ENCODE measurements at places on chromosomes 2 and 18. TPM values are rescaled to one million over a fixed set of nuclear protein-coding genes. Genes with fewer than 3 reads are reported as not detected.

RNF181 gene
- total RNA-seq: 111 TPM

- peak within 1 kb of the TSS; percentile 58 for H3K27ac ChIP-seq
- DNase-seq: no peak
- peaks cover 67% of the 10 kb centered on the region for H3K27me3 ChIP-seq
- H3K36me3 ChIP-seq: no peaks in the 10 kb centered on the region
- H3K4me1 ChIP-seq: no peaks in the 10 kb centered on the region
Observed at GRCh38 chr18:22169011-22169888, at the start of gene GATA6. Gene GATA6, plus strand, starts transcription at chr18:22169589. Its CDS starts 1,556 bp downstream, at chr18:22171145.

DNA sequence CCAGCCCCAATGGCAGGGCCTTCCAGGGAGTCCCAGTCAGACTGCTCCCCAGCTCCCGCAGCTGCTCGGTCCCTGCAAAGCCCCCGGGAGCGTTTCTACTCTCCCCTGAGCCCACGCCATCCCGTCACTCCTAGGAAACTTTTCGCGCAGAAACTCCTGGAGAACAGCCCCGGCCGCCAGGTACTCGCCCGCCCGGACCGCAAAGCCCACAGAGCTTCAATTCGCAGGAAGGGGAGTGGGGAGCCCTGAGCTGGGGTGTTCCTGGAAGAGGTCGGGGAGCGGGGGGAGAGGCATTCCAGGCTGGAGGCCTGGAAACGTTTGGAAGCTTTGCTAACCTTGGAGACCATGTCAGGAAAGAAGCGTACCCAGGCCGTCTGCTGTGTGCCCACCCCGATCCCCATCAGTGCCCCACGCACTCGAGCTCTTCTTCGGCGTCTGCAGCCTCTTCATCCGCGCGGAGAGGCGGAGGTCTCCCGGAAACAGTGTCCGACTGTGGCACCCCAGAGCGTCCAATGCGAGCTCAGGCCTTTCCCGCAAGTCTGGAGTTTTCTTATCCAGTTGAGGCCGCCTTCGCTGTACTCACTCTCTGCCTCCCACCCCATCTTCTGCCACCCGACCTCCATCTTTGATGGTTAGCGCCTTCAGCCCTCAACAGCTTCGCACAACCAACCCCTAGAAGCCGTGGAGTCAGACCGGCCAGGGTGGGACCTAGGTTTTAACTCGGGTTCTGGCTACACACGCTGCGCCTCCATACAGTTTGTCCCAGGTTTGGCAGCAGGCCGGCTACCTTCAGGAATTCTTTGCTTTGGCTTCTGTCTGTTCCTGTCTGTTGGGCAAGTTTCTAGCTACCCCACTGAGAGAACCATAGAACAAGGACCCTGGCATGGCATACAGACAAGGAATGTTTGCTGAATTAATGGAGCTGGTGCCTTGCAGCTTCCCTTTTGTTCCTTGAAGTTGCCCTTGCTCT is 3.7 kb downstream of the PCGF1 start:
- H3K27me3 ChIP-seq: peaks cover 35% of the 10 kb centered on the region
- peak overlapping the region; percentile 23 for H3K27ac ChIP-seq
- peak overlapping the region; percentile 71 for H3K4me3 ChIP-seq
- peaks cover 44% of the 10 kb centered on the region for H3K36me3 ChIP-seq
- DNase-seq: no peak

GRCh38 chr2:211068108-211068780 is 511.8 kb downstream of the CPS1 start:
- H3K4me3 ChIP-seq: no peak overlapping the region
- H3K4me1 ChIP-seq: no peaks in the 10 kb centered on the region
- H3K36me3 ChIP-seq: no peaks in the 10 kb centered on the region
- no peak for DNase-seq
- no peak overlapping the region for H3K27ac ChIP-seq

DNA sequence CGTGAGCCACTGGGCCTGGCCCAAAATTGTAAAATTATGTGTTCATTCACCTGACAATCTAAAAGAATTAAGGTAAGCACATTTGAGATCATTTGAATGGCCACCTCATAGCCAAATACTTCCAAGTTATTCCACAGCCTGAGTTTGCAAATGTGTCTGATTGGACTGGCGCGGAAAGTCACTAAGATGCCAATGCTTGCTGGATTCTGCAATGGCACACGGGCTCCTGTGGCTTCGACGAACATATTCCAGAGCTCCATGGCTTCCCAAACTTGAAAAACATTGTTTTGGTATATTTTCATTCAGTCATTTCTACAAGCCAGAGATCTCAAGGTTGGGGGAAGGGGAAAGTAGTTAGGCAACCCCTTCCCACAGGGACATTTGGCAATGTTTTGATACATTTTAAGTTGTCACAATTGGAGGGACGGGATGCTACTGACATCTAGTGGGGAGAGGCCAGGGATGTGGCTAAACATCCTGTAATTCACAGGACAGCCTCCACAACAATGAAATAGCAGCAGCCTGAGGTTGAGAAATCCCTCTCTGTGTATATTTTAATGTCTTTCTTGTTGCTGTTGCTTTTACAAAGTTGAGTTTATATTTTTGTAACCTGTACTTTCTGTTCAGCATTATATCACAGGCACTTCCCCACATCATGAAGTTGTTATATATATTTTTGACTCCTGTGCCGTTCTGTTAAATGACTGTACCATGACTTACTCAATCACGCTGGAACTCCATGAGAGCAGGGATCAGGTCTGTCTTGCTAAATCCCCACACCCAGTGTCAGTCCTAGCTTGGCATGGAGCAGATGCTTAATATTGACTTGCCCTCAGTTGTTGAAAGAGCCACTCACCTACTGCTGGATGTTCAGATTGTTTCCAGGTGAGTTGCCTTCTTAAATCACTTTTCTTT is 56.9 kb downstream of the COL4A4 start:
- H3K4me1 ChIP-seq: no peaks in the 10 kb centered on the region
- H3K36me3 ChIP-seq: no peaks in the 10 kb centered on the region
- H3K27ac ChIP-seq: no peak overlapping the region
- no peak for DNase-seq

DNA sequence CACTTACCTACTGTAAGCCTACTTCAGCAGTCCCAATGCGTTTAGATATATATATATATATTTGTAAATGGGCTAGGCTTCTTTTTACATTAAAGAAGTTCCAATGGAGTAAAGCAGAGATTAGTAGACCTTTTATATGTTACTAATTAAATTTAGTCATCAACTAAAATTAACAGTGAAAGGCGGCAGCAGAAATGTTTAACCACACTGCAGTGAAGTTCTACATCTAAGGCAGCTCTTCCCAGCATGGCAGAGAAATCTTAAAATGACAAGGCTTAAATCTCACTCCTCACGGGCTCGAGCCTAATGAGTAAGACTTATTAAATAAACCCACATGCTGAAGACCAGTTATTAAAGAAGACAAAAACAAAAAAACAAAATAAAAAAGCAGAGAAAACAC is 19.1 kb upstream of the KANSL1L start:
- no peaks in the 10 kb centered on the region for H3K4me1 ChIP-seq
- H3K27ac ChIP-seq: no peak overlapping the region
- peaks cover 8% of the 10 kb centered on the region for H3K27me3 ChIP-seq

Measured in activated T-helper 1 cell treated with anti-CD3 and anti-CD28 coated beads, Interleukin-12 subunit alpha, Interleukin-12 subunit beta, Interleukin-2, Interleukin-4 antibody, amounts not matched to agents 30 ng/mL and 10 ng/mL and 1 ng/mL, durations not matched to agents 14 hours and 24 hours and 36 hours (primary cell).